ENCODE measurements at places on chromosomes 4 and X.

- no peak for DNase-seq
Measured at GRCh38 chr4:91471280-91471679, 832.5 kb upstream of the GRID2 start.

GRCh38 chr4:115969756-115970155, 856.3 kb upstream of the NDST4 start:
- no peak for DNase-seq

DNA sequence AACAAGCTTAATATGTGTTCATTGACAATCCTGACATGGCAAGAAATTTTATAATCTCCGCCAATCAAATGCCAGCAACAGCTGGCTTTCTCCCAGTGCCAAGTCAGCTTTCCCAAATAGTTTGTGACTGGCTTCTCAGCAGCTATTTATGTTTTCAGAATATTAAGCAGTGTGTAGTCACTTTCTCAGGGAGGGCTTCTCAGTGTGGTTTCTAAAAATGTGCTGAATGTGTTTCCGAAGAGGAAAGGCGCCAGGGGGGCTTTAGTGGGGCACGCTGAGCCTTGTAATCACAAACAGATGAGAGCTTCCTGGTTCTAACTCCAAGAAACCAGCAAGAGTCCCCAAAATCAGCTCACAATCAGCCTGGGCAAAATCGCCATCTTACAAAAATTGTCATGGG, 258.7 kb upstream of the CPEB2 start:
- DNase-seq = no peak

- no peak for DNase-seq
Measured at GRCh38 chr4:174241162-174241561, 42.3 kb downstream of the FBXO8 start.

DNA sequence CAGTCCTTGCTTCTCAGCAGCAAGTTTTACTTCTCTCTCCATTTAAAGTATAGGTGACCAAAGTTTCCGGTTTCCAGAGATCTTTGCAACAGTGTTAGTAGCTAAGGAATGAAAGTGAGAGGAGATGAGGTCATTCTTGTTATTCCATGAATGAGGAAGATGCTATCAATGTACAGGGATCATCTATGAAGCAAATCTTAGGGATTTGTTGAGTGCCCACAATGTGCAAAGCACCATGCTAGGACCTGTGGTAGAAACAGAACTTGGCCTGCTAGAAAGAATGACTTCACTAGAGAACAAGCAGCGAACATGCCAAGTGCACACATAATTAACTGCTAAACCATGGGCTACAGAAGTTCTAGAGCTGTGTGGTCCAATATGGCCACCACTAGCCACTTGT, 112.5 kb downstream of the MID1 start:
- DNase-seq = no peak

DNA sequence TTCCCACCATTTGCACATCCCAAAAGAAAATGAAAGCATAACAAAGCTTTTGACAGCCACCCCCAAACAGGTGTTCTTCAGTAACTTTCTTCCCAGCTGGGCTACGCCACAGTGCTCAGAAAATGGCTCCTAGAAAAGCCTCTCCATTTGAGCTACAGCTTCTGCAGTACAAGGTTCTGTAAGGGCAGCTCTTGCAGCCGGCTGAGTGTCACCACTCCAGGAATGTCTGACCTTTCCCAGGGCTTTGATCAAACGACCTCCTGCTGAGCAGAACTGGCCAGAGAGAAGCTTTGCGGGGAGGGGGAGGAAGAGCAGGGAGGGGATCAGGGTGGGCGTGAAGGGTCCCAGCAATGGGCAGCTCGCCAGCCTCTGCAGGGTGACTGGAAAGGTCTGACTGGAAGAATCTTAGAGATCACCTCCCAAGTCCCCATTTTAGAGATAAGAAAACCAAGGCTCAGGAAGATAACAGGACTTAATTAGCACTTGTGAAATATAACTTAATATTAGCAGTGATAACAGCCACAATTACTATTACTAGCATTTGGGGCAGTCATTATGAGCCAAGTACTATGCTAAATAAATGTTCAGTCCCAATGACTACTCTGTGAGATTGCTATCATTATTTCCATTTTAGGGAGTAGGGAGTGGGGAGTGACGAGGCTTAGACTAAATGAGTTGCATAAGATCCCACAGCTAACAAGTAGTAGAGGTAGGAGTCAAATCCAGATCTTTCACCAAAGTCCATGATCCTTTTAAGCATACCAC, 51.1 kb downstream of the LEF1 start:
- DNase-seq = no peak

GRCh38 chr4:164177753-164178152, 576.2 kb upstream of the SMIM31 start:
- DNase-seq = no peak

DNA sequence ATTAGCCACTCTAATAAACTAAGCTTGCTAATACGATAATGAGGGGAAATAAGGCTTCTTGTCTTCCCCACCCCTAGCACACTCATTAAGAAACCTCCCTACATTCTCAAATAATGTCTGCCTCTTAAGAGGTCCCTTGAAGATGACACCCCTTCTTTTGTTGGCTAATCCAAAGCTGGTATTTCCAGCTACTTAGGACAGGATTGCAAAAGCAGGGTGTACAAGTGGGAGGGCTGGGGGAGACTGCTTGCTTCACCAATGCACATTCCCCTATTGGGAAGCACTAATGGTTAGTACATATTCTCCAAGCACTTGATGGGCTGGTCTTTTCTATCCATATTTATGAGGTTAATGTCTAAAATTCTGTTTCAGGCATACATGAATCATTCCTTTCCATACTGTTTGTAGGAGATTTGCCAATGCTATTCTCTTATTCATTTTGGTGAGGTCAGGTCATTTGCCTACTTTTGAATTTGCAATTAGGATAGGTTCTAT, 16.8 kb upstream of the TIMM8A start:
- DNase-seq = no peak

DNA sequence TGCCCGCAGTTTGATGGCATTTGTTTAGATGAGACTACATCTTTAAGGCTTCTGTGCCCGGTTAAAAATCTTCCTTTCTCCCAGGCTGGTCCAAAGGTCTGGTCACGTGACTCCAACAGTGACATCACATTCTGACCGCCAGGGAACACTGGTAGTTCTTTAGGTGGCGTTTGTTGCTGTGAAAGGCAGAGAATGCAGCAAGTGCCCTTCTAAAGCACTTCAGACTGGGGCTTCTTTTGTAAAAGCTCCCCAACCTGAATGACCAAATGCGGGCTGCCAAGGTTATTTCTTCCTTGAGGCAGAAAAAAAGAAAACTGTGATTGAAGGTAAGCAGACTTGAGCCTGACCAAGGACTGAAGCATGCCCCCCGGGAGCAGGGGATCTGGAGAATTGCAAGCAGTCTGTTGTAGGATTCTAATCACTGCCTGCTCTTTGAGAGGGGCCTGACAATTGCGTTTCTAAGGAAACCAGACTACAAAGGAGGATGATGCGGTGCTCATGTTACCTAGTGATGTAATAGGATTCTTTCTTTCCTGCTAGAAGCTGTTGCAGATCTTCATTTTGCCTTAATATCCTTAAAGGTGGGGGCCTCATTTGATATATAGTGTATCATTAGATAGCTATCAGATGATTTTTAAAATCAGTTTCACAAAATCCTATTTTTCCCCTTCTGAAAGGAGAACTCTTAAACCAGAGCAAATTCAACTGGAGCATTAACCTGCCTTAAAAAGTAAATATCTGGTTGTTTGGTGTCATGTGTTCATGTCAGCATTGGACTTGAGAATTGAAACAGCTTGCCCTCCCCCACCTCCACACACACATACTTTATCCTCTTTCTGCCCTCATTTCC, 133.1 kb downstream of the AKAP4 start:
- DNase-seq = no peak

GRCh38 chr4:15551740-15552446, 82.2 kb downstream of the CC2D2A start:
- DNase-seq = no peak

- DNase-seq = no peak
Measured at GRCh38 chr4:184617600-184618196, 31.5 kb downstream of the CASP3 start.

DNA sequence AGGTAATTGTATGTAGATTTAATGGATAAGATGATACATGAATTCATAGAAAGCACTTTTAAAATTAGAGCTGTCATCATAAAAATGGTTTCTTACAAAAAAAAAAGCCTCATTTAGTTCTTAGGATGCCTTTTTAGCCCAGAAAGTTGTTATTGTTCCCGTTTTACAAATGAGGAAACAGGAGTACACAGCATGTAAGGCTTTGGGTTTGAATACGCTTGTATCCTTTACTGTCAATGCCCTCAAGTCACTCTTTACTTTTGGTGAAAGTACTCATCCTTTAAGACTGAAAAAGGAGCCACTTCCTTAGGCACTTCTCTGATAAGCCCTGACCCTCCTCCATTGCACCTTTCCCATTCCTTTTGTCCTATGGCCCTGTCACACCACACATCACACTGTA, 4.9 kb downstream of the EREG start:
- DNase-seq = no peak

DNA sequence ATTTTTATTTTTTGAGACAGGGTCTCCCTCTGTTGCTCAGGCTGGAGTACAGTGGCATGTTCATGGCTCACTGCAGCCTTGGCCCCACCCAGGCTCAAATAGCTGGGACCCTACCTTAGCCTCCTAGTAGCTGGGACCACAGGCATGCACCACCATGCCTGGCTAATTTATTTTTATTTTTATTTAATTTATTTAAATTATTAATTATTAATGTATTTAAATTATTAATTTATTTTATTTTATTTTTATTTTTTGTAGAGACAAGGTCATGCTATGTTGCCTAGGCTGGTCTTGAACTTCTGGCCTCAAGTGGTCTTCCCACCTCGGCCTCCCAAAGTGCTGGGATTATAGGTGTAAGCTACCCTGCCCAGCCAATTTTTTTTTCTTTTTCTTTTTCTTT, 69.3 kb downstream of the EGF start:
- no peak for DNase-seq

DNA sequence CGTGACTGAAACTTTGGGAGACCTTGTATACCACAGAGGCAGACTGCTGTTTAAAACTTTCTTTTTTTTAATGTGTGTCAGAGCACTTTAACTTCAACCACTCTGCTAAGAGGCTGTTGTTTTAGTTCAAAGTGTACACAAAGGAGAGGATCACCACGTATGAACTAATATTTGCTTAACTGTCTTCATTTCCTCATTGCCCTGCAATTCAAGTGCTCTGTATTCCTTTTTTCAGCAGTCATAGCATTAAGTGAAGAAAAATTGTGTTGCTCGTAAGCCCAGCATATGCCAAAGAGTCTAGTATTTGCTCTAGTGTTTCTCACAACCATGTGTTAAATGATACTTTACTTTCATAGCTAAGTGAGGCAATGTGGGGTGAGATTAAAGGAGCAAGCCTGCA, 63.0 kb upstream of the HHIP start:
- DNase-seq = no peak

DNA sequence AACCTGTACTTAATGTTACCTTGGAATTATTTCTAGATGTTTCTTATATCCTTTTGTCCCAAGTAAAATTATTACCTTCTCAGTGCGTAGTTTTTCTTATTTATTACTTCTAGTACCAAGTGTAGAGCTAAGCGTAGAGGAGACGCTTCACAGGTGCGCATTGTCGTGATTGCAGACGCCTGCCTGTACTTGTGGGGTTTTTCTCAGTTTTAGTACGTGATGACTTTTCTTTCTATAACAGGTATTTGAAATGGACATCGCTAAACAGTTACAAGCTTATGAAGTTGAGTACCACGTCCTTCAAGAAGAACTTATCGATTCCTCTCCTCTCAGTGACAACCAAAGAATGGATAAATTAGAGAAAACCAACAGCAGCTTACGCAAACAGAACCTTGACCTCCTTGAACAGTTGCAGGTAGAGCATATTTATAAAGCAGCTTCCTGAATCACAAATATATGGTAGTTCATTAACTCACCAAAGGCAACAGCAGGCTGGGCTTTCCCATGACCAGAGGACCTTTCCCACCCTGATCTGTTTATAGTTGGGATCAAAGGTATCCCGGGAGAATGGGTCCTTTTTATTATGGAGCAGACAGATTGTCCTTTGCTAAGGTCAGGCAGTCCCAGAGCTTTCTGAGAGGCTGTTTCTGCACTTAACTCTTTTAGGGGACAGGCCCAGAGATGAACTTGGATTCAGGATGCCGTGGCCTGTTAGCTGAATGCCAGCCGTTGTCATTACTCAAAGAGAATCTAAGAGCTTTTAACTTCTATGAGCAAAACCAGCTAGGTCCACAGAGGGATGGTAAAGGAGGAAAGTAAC, 172.9 kb downstream of the PTTG2 start:
- no peak for DNase-seq

- no peak for DNase-seq
Measured at GRCh38 chr4:26424838-26425237, 65.4 kb downstream of the CCKAR start.

DNA sequence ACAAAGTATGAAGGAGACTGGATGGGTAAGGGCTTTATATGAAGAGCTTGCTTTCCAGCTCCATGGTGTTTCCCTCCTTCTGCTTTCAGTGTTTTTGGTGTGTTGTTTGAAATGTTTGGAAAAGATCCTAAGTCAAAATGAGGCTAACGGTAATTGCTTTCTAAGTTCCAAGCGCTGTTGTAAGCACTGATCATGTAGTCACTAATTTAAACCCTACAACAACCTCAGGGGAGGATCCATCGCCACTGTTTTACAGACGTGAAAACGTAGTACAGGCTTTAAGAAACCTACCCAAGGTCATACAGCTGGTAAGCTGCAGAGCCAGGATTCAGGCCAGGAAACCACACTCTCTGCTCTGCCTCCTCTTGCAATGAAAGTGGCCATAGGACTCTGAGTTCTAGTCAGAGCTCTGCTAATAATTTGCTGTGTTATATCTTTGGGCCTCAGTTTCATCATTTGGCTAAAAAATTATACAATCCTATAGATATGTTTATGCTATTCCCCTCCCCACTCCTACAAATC, 102.9 kb upstream of the PGRMC2 start:
- no peak for DNase-seq

DNA sequence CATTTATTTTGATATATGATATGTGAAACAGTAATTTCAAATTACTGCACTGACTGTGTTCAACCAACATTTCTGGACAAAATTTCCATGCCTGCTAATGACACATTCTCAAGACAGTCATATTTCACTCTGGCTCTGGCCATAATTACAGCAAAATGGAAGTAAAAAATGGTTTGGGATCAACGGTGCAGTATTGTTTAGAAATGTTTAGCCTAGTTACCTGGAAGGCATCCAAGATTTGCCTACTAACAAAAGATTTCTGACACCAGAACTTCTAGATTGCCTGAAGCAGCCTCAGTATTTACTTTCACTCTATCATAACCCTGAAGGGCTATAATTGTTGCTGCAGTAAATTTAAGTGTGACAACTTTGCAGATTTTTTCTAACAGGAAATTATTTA, 416.3 kb downstream of the PCDH10 start:
- no peak for DNase-seq
